ENCODE measurements at places on chromosomes 3 and 15.
A peak's percentile ranks its signal among the peaks of the same experiment; 100 is the strongest.

- DNase-seq = no peak
Observed at GRCh38 chr3:114850898-114851297, 296.2 kb downstream of the ZBTB20 start.

DNA sequence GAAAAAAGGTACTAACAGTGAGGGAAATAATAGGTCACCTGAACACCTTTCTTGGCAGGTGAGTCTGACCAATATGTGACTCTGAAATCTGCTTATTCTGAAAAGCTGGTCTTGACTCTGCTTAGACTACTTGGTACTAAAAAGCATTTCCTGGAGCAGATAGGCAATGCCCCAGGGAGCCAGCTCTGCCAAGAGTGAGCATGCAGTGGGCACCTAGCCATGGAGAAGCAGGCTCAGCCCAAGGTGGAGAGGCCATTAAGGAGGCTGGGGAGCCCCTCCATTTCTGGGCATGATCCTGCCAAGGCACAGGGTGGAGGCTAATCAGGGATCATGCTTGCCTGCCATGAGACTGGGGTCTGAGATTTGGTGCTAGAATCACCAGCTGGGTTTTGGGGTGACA lies 1.6 kb upstream of the LTF start:
- DNase-seq = no peak

DNA sequence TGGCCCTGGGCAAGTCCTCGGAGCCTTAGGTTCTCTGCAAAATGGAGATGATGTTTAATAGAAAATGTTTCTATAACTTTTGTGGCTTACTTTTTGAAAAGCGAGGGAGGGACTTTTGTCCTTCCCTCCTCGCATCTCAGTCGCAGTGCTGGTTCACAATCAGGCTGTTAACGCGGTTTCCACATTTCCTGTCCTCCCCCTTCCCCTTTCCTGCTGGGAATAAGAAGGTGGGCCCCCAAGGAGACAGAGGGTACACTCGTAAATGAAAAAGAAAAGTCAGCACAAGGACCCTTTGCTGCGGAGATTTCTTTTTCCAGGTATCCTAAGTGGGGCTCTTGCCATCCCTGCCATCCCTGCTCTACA lies 29.5 kb downstream of the ARHGAP31 start:
- DNase-seq = no peak

DNA sequence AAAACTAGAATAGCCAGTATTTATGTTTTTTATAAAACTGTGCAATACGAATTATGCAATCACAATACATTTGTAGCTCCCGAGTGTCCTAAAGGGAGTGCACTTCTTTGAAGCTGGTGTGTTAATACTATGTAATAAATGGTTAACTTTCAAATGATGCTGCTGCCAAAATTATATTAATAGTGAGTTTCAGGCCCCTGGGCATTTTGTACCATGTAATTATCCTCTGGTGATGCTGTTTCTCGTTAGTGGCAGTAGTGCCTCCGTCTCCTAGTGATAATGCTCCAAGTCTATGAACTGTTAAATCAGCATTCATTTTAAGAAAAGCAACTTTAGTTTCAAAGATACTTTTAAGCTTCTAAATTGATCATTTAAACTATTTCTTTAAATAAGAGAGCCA lies 132.7 kb upstream of the BHLHE40 start:
- no peak for DNase-seq

DNA sequence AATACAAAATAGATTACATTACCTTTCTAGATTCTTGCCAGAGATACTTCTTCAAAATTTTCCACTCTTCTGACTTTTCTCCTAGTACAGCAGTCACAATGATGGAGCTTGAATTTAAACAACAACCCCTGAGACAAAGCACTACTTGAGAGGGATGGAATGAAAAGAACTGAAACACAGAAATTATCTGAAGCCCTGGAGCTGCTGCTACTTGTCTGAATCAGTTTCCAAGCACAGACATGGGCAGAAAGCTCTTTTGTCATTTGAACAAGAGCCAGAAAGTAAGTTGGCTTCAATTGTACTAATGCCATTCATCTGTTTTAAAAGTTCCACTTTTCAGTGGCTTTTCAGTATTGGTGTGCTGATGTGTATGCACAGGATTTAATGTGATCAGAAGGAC lies 718.5 kb upstream of the ARPP21 start:
- DNase-seq = no peak

- DNase-seq = peak; percentile 5
Observed at GRCh38 chr3:188830893-188831292, 340.9 kb upstream of the TPRG1 start.

GRCh38 chr15:68154923-68155559 lies 50.1 kb downstream of the CALML4 start:
- DNase-seq = peak; percentile 21

DNA sequence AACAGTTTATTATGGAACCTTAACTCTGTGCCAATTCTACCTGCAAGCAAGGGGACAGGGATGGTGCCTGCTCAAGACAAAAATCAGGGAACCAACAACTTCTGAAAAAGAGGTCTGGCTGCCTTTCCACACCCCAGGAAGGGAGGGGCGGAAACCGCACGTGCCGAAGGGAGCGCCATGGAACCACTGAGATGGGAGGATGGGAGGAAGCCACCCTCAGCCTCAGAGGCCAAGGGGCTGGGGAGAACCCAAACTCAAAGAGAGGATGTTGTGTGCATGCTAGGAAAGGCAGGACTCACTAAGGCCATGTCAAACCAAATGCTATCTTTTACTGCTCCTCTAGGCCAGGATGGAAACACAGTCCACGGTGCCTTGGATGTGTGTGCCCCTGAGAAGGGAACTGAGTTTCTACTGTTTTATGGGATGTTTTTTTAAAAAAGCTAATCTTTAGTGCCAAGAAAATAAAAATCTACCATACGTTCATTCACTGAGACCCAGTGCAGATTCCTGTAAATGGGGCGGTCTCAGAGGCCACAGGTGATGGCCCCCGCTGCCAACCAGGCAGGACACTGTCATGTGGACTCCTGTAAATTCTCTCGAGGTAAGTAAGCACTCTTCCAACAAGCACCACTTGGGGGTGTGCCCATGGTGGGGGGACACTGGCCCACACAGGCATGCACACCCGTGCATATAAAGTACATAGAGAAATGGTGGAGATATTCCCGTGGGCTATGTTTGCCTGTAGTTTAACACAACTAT lies 20.5 kb downstream of the SRPRB start:
- DNase-seq = no peak

DNA sequence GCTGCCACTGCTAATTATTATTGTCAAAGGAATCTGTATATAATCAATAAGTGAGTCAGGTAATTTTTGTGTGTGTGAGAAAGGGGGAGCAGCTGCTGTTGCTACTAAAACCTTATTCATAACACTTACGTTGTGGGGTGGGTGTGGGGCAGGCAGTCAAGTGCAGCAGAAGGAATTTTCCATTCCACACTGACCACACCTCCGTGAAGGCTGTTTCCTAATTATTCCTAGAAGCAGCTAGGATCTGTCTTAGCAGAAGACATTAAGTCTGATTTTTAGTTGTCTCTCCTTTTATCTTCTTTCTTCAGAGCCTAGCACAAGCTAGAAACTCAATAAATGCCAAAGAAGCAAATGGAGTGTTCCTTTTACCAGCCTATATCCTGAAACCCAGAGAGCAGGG lies 4.0 kb upstream of the U2SURP start:
- no peak for DNase-seq

DNA sequence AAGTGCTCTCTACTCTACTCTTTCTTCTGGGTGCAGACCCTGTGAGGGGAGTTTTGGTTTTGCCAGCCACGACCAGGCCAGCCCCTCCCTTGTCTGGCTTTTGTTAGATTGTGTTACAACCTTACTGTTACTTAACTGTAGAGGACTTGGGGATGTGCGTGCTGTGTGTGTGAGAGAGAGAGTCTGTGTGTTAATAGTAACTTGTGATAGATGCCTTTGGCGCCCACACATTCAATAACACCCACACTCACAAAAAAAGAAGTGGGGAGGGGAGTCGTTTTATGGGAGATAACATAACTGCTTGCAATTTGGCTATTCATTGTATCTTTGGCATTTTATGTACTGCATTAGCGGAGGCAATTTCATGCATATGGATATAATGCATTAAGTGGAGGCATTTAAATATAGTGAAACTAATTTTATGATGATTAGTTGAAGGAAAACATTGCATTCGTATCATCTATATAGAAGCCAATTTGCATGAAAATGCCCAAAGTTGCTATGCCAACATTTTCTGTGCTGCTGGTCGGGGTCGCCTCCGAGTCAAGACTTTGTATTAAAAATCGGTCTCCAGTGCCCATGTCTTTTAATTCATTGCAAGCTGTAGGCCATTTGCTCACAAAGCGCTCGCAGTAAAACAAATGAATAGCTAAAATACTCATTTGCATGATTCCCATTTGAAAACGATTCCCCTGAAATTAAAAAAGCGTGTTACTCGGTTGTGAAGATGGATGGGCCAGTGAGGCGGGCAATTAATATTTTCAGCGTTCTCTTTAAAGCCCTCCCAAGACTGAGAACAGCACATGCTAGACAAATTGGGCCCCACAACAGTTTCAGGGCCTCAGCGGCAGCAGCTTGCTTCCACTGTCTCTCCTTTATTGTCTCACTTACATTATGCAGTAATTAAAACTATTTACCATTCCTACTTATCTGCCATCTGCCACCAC lies 158.5 kb upstream of the SMAD3 start:
- no peak for DNase-seq

DNA sequence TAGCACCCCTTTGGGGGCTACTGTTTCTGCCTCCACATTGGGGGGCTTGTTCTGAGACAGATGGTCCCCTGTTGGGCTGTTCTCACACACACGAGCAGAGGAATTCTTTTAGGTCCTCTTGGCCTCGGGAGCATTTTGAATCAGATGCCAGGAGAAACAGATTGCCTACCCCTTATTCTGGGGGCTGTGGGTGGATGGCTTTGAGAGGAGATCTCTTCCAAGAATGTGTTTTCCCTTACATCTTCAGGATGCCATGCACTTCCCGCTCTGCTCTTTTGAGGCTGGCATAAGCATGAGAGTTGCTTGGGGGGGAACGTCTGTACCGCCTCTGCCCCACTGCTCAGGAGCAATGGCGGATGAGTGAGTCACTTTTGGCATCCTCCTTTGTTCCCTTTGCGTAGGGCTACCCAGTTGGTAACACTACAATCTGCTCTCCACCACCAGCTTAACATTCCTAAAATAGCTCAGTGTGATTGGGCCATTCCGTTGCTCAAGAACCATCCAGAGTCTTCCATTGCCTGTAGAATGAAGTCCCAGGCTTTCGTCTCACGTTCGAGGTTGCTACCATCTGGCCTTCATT lies 154.4 kb downstream of the RPLP1 start:
- DNase-seq = no peak

- DNase-seq = no peak
Observed at GRCh38 chr15:64681424-64682024, 93.9 kb downstream of the RBPMS2 start.

DNA sequence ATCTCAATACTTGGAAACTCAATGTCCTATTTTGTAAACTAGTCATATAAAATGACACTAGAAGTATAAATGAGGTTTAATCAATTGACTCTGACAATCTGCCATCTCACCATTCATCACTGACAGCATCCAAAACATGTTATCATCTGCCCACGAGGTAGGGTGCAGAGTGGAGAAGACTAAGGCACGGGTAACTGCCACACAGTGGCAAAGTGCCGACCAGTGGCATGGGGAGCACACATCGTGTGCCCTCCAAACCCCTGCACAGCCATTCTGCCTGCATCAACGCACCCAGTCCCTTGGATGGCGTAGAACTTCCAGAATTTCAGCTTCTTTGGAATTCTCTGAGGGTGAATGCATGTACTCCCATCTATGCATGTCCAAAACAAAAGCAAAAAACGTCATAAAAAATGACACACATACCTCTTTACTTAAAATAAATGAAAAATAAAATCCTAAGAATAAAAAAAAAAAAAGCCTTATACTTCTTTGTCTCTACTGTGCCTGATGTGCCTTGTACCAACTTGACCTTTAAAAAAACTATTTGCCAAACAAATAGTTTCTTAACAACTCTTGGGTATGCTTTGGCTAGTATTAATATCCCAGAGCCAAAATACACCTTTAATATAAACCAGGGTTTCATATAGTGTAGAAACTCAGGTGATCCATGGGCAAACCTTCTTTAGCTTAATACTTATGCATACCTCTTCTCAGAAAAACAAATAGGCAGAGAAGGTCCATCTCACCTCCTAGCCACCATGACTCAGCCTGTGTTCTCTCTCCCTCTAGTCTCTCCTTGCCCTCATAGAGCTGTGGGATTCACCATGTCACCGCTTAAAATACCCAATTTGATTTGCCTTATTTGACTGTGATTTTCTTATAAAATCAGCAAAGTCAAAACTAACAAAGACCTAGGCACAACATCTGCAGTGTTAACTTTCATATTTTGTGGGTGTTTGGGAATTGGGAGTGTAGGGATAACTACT lies 12.7 kb downstream of the CPOX start:
- DNase-seq = no peak

DNA sequence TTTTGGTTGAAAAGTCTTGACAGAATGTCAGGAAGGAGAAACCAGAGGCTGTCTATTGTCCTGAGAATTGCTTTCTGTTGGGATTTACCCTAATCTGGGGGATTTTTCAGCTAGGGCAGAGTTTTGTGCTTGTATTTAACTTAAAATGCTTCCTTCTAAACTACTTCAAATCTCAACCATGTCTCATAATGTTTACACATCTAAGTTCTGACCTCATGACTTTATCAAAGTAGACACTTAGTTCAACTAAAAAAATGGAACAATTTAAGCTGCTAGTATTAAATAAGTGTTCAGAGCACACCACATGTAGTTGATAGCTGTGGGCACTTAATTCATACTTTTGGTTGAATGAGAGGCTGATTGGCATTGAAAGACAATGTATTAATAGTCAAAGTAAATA lies 28.2 kb downstream of the CLDN1 start:
- DNase-seq = no peak

DNA sequence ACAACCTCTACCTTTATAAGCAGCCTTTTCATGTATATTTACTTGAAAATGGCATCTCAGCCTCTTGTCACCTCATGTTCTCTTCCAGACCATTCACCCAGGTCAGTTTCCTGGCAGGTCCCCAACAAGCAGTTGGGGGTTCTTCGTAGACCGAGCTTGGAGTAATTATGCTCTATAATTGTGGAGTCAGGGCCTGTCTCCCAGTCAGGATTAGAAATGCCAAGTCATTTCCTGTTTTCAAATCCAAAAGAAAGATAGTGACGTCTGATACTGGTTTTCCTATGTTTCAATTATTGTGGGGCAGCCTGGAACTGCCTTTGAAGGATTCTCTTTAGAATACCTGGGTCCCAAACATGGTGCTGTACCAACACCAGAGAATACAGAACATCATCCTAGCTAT lies 430.6 kb downstream of the MECOM start:
- DNase-seq = no peak

- DNase-seq = no peak
Observed at GRCh38 chr3:190005343-190006113, 115.2 kb downstream of the P3H2 start.

GRCh38 chr3:135982922-135983581 lies 17.5 kb downstream of the PPP2R3A start:
- DNase-seq = no peak

GRCh38 chr3:141681390-141681780 lies 56.7 kb upstream of the RNF7 start:
- DNase-seq = no peak

GRCh38 chr3:197936819-197937384 lies 13.1 kb upstream of the RPL35A start:
- DNase-seq = no peak
